Astrocyte of the cerebellum (primary cell): ENCODE measurements at places on chromosomes 11 and 22.
A peak's percentile ranks its signal among the peaks of the same experiment; 100 is the strongest.

DNA sequence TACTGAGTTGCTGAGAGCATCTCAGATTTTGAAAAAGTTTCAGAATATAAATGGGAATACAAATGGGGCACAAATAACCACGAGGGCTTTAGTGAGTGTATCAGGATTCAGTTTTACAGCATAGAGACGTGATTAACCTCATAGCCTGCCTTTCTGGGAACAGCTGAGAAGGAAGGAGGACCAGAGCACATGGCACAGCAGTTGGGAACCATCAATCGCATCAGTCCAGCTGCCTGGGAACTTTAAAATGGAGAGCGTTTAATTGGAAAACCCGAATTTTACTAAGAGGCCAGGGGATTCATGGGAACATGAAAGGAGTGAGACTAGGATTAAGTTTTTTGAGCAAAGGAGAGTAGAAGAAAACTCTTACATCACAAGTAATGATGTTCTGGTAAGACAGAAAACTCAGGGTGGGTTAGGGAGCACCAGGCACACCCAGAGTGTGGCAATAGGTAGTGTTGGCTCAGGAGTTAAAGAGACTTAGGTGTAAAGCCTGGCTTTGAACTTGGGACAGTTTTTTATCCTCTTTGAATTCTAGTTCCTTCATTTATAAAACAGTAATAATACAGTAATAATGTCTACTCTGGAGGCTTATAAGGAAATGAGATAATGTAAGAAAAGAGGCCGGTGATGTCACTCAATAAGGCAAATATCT is 40.2 kb downstream of the FZD4 start:
- no peak for DNase-seq

DNA sequence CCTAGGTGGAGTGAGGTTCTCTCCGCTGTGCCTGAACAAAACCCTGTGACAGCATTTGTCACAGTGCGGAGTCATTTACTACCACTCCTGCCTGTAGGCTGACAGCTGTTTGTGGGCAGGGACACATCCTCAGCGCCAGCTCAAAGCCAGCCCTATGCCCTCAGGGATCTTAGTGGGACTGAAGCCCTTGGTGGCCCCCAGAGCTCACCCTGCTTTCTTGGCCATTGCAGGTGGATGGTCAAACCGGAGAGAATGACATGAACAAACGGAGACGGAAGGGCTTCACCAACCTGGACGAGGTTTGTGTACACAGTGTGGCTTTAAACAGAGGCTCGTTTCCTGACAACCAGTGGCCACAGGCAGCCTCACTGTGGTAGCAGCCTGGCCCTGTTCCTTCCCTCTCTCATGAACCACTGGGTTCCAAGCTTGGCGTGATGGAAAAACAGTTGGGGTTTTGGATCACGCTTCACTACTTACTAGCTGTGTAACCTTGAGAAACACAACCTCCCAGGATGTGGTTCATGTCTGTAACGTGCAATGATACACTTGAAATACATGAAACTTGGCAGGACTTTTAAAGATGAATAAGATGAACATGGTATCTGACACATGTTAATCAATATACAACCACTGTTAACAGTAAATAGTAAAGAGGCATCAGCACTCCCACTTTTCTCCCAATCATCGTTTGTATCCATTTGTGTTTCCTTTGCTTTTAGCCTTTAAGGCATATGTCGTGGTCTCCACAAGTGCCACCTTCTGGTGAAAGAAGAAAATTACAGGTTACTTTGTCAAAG is 125.8 kb downstream of the MICAL2 start:
- DNase-seq: peak; percentile 98

GRCh38 chr11:86800960-86801272 is 574 bp downstream of the PRSS23 start:
- no peak for DNase-seq

DNA sequence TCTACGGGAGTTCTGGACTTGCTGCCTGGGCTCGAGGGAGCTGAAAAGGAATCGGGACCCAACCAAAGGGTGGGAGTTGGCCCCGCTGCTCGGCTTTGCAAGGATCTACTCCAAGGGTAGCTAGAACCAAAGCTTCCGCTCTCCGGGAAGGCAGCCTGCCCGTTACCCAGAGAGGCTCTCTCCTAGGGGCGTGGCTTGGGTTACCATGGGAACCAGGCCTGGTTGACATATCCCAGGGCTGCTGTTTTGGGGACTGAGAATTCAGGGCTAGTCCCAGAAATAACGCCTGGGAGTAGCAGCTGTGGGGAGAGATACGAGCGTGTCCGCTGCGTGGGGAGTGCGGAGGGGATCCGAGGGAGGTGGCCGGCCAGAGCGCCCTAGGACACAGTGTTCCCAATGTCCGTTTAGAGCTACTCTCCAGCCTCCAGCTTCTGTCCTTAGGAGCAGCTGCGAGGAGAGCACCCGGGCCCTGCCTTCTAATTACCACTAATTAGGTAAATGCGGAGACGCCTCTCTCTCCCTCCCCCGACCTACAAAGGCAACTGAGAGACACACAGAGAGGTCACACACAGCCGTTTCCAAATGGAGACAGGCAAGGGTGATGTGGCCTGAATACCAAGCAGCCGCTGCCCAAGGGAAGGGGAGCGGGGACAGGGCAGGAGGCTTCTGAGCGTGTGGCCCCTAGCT is 141.6 kb upstream of the CADM1 start:
- DNase-seq: no peak

- DNase-seq: no peak
Measured at GRCh38 chr11:86149792-86150191, 80.9 kb upstream of the PICALM start.

DNA sequence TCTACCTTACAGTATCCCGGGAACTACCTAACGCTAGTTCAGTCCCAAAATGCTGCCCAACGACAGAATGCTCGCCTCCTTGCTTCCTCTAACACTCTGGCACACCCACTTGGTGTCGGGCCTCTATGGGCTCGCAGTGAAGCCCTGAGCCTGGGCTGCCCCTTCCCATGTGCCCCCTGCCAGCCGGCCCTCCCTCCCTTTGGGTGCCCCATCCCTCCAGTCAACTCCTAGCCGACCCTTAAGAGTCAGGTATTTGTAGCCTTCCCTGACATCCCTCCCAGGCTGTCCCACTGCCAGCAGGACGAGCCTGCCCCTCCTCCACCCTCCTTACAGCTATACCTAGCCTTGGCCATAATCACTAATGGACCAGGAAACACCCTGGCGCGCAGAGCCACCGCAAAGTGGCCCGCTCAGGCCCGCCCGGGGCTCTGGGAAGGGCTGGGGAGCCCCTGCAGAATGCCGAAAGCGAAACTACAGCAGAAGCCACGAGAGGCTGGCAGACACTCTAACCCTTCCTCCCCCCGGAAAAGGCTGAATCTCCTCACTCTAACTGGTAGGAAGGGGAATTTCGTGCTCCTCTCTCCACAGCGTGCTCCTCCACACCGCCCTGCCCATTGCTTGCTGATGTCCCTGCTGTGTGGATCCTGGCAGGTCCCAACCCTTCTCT is 8.2 kb downstream of the CBX7 start:
- no peak for DNase-seq

- DNase-seq: no peak
Measured at GRCh38 chr11:13667245-13667644, 1.2 kb upstream of the FAR1 start.

GRCh38 chr11:134271978-134272377 is 4.2 kb upstream of the GLB1L3 start:
- no peak for DNase-seq

GRCh38 chr11:72773291-72773690 is 20.6 kb downstream of the STARD10 start:
- peak; percentile 71 for DNase-seq

- DNase-seq: no peak
Measured at GRCh38 chr22:50053861-50054260, 4.2 kb downstream of the TTLL8 start.

- no peak for DNase-seq
Measured at GRCh38 chr22:34914846-34915245, 151.1 kb upstream of the ISX start.

- no peak for DNase-seq
Measured at GRCh38 chr22:20080776-20081654, 974 bp downstream of the DGCR8 start.

GRCh38 chr22:26264162-26264561 is 94.9 kb downstream of the SEZ6L start:
- DNase-seq: no peak

DNA sequence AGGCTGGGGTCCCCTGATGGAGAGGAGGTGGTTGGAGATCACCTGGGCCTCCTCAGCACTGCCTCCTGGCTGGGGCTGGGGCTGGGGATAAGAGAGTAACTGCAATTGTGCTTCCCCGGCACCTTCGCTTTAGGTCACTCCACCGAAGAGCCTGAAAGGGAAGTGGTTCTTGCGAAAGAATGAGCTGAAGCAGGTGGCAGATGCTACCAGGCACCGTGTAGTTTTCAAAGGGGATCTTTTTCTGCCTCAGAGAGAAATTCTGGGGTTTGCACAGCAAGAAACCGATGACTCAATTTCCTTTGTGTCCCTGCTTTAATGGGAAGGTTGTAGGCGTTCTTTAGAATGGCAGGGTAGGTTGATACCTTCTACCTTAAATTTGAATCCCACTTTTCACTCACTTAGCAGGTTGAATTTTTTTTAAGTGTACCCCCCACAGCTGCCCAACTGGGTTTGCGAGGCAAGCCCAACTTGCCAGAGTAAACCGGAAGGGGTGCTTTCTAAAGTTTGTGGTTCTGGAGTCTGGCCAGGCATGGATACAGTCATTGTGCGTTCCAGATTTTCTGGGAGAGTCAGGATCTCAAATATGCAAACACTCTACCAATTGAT is 5.3 kb downstream of the CD44 start:
- DNase-seq: peak; percentile 52

- DNase-seq: no peak
Measured at GRCh38 chr11:21561581-21561980, 631.3 kb upstream of the ANO5 start.

DNA sequence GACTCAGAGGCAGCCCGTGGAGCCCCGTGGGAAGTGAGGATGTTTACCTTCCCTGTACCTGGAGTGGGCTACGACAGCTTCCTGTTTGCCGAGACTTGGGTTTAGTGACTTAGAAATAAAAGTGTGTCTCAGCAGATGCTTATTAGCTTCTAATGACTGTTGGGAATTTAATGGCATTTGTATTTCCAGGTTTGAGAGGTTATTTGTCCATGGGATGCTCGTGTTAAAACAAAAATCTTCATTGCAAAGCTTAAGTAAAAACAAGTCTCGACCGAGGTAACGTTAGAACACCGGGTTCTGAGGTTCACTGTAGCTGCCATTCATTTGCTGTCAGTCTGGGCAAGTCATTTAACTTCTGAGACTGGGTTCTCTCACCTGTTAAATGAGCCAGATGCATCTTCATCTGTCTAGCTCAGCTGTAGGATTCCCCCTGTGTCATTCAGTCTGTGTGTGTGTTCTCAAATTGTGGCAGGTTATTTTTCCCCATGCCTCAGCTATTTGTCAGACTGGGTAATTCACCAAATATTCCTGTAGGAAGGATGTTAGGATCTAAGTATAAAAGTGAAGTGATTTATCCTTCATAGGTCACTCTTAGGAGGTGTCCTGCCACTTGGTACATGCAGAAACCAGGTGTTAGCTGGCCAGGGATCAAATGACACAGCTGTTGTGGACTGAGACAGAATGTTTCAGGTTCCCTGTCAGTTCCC is 791 bp downstream of the EI24 start:
- DNase-seq: no peak

- peak; percentile 20 for DNase-seq
Measured at GRCh38 chr22:43945632-43946383, 9.4 kb upstream of the SAMM50 start.

GRCh38 chr22:44179989-44180705 is 578 bp upstream of the PARVG start:
- DNase-seq: no peak

DNA sequence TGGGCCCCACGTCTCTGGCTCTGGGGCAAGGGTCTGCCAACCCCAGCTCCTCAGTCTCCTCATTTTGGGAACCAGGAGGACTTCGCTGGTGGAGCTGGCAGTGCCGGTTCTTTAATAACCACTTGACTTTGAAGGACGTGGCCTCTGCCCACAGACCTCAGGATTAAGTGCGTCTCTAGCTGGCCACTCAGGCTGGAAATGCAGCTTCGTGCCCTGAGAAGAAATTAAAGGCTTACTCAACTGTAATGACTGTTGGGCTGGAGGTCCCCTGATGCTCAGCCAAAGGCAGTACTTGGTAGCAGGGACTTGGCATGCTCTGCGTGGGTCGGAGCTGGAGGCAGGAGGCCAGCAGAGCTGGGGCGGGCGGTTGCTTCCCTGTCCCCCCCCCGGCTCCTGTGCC is 16.7 kb upstream of the PARVG start:
- DNase-seq: no peak

DNA sequence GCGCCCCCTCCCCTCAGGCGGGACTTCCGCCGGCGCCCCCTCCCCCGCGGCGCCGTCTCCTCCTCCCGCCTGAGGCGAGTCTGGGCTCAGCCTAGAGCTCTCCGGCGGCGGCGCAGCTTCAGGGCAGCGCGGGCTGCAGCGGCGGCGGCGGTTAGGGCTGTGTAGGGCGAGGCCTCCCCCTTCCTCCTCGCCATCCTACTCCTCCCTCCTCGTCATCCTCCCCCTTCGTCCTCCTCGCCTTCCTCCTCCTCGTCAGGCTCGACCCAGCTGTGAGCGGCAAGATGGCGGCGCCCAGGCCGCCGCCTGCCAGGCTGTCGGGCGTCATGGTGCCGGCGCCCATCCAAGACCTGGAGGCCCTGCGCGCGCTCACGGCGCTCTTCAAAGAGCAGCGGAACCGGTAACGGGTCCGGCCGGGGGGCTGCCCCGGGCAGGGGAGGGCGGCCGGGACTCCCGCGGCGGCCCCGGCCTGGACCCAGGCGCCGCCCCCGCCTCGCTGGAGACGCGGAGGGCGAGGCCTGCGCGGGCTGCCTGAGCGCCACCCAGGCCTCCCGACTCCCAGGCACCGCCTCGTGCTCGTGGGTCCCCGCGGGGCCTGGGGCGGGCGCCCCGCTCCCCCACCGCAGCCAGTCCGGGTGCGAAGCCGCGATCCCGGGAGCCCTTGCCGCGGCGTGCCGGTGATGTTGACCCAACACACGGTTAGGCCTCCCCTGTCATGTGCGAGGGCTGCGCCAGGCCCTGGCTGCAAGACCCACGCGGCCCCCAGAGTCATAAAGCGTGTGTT is at the start of gene ATXN10:
TSS of gene ATXN10 (plus strand) at position 52 of the 781 bp plus-strand sequence. CDS start at position 282, 230 bp downstream.
- no peak for DNase-seq

- no peak for DNase-seq
Measured at GRCh38 chr11:57542582-57542981, 5.2 kb downstream of the SMTNL1 start.

DNA sequence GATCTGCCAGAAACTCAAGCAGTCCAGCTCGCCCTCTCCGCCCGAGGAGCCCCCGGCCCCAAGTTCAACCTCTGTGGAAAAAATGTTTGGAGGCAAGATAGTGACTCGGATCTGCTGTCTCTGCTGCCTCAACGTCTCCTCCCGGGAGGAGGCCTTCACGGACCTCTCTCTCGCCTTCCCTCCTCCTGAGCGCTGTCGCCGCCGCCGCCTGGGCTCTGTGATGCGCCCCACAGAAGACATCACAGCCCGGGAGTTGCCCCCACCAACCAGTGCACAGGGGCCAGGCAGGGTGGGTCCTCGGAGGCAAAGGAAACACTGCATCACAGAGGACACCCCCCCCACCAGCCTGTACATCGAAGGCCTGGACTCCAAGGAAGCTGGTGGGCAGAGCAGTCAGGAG is 20.8 kb downstream of the USP35 start:
- DNase-seq: no peak
